Stimulated activated CD8-positive, alpha-beta memory T cell treated with anti-CD3 and anti-CD28 coated beads, Interleukin-4, amount 100 ng/mL, for 24 hours (primary cell): ENCODE measurements at places on chromosomes 1 and 21.

GRCh38 chr1:246418565-246419312 lies 88.3 kb downstream of the SMYD3 start:
- no peak for DNase-seq

DNA sequence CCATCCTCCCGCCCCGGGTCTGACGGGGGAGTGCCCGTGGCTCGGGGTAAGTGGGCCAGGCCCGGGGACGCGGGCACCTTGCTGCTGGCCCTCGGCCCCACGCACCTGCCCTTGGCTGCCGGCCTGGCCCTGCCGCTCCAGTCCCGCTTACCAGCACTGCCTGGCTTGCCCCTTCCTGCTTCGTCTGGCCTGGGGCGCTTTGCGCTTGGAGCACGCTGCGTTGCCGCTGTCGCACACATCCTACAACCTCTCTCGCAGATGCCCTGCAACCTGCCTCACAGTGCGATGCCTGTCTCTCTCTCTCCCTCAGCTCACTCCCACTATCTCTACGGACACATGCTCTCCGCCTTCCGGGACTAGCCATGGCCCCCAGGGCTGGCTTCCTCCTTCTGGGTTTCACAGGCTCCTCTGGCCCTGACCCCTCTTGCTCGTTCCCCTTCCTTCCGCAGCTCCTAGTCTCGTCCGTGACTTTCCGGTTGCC lies 9.7 kb downstream of the MYOG start:
- DNase-seq: no peak

GRCh38 chr1:18629659-18630510 lies 761 bp upstream of the PAX7 start:
- DNase-seq: no peak

DNA sequence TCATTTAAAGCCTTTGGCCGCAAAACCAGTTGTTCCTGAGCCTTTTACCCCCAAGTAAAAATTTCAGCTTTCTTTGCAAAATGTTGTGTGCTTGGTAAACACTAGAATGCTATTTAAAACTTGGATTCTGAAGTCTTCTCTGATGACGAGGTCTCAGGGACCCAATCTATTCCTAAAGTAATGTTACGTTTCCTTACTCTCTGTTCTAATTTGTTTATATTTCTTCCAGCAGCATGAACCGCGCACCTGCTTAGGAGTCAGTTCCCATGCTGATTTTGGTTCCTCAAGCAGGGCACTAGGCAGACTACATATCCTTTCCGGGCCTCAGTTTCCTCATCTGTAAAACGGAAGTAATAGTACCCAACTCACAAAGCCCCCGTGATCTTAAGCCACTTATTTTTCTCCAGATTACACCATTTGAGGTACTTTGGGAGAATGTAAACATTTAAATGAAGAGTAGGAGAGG lies 969 bp upstream of the ALDH4A1 start:
- no peak for DNase-seq

GRCh38 chr21:35491114-35491513 lies 442.0 kb upstream of the RUNX1 start:
- DNase-seq: no peak

DNA sequence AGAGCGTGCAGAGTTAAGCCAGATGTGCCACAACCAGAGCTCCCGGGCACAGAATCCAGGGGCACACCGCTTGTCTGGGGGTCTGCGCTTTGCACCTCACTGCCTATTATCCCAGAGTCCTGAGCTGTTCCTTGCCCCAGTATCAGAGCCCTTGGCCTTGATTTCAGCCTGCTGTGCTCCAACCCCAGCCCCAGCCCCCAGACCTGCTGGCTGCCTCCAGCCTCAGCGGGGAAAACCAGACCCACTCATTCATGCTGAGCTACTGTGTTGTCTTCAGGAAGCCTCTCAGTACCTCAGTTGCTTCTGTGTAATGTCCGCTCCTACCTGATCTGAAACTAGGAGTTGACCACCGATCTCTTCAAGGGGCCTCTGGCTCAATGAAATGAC lies 1.1 kb downstream of the IKBKE start:
- no peak for DNase-seq

GRCh38 chr1:34839526-34840305 lies 19.8 kb downstream of the SMIM12 start:
- DNase-seq: no peak

GRCh38 chr1:196136396-196136795 lies 471.8 kb downstream of the KCNT2 start:
- DNase-seq: no peak

DNA sequence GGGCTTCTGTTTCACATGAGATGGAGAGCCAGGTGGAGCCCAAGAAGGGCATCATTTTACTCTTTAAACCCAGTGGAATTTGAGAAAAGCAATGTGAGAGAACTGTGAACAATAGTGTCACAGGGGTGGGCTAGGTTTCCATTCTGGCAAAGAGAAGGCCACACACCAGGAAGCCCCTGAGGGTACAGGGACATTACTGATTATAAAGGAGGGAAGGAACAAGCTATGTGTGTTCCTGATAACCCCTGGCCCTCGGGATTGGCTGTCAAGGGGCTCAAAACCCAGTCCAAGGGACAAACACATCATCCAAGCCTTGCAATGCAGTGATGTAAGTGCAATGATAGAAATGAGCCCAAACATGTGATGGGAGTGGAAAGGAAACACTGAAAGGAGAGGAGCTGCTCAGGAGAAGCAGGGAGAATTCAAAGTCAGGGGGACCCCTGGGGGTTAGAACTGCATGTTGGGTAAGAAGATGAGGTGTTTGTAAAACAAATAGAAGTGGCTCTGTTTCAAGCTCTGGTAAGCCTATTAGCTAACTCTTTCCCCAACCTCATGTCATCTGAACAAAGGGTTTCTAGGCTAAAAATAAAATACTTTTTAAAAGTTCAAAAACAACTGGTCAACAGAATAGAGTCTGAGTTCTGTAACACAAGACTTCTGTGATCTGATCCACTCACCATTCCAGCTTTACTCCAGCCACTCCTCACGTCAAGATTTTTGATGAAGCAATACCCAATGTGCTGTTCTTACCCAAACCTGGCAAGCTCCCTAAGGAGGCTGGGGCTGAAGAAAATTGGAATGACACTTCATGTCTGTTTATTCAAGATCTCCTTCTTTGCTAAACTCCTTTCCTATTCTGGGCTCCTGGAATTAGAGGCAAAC lies 51.1 kb upstream of the IL12RB2 start:
- DNase-seq: no peak

GRCh38 chr1:9249534-9250410 lies 15.2 kb downstream of the H6PD start:
- DNase-seq: no peak

GRCh38 chr1:115669886-115670285 lies 28.1 kb downstream of the VANGL1 start:
- DNase-seq: no peak

DNA sequence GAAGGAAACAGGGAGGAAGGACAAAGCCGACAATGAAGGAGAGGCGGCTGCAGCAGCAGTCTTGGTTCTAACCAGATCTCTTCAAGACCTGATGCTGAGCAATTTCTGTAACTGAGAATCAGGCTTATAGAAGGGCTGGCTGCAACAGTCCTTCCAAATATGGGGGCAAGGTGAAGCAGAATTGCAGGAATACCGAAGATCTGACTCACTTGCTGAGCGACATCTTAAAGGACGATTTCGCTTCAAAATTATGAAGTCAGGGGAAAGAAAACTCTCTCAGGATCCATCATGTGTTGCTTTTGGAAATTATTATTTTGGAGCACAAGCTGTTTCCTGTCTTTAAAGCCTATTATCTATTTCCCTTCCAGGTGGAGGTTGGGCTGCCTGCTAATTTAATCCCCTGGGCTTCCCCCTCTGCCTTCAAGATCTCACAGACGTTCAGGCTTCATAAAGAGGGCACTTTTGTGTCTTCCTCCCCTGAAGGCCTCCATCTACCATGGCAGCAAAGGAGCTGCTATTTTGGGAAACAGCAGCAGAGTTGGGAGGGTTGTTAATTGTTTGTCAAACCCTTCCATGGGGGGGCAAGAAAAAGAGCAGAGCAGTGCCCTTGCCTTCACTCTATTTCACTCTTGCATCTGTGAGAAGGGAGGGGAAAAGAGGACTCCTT lies 10.8 kb upstream of the IER5 start:
- DNase-seq: no peak

DNA sequence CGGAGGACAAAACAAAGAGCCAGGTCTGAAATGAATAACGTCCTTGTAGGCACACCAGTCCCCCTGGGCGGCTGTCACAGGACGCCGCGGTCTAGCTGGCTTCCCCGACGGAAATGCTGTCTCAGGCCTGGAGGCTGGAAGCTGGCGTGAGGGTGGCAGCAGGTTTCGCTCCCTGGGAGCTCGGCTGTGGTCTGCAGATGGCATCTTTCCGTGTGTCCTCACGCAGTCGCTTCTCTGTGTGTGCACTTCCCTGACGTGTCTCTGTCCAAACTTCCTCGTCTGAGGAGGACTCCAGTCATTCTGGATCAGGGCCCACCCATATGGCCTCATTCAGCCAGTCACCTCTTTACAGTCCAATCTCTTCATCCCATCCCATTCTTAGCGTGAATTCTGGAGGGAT lies 14.2 kb downstream of the TNFRSF14 start:
- DNase-seq: no peak

- DNase-seq: no peak
These were observed 427 bp downstream of the WNT3A start for GRCh38 chr1:228007049-228007800.

DNA sequence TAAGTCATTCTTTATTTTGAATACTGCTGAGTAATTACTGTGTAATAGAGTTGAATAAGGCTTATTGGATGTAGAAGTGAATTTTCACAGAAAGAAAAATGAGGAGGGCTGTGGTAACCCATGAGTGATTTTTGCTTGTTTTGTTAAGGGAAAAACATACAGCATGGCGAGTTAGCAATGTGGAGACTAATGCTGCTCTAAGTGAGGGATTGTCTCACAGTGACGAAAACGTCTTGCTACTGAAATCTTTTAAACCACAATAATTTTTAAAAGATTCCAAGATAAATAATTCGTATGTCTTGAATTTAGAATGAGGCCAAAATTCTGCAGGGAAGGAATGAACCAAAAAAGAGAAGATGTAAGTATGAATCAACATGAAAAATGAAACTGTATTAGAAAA lies 16.2 kb upstream of the PLA2G4A start:
- no peak for DNase-seq

- DNase-seq: no peak
These were observed 19.5 kb downstream of the ETS2 start for GRCh38 chr21:38825269-38825668.

DNA sequence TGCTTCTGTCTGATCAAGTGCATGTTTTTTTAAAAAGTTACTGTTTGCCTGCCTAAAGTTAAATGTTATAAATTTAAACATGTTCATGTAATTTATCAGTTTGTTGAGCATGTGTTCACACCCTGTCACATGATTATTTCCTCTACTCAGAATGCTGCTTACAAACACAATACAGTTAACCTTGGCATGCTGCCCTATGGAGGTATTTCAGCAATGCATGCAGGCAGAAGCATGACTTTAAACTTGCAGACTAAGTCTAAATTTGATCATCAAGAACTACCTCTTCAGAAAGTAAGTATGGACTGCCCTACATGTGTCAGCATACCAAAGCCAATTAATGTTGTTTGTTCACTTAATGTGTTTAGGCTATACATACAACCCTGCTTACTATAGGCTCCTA lies 161.6 kb downstream of the LRRC40 start:
- no peak for DNase-seq

GRCh38 chr1:208107425-208108212 lies 136.6 kb downstream of the PLXNA2 start:
- no peak for DNase-seq

- no peak for DNase-seq
These were observed 5.7 kb downstream of the SLC19A1 start for GRCh38 chr21:45536301-45537081.

GRCh38 chr1:156284112-156284511 lies at the start of gene TMEM79:
Gene TMEM79 (plus strand): TSS chr1:156284325. CDS start chr1:156285227, 902 bp downstream.
- no peak for DNase-seq

GRCh38 chr1:67750691-67751054 lies 65.7 kb downstream of the GADD45A start:
- no peak for DNase-seq

DNA sequence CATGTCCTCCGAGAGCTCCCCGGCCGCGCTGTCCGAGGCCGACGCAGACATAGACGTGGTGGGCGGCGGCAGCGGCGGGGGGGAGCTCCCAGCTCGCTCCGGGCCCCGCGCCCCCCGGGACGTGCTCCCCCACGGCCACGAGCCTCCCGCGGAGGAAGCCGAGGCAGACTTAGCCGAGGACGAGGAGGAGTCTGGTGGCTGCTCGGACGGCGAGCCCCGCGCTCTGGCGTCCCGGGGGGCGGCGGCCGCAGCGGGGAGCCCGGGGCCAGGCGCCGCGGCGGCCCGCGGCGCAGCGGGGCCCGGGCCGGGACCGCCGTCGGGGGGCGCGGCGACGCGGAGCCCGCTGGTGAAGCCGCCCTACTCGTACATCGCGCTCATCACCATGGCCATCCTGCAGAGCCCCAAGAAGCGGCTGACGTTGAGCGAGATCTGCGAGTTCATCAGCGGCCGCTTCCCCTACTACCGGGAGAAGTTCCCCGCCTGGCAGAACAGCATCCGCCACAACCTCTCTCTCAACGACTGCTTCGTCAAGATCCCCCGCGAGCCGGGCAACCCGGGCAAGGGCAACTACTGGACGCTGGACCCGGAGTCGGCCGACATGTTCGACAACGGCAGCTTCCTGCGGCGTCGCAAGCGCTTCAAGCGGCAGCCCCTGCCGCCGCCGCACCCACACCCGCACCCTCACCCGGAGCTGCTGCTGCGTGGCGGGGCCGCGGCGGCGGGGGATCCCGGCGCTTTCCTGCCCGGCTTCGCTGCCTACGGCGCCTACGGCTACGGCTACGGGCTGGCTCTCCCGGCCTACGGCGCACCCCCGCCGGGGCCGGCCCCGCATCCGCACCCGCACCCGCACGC lies 547 bp downstream of the FOXD2 start:
- DNase-seq: no peak

DNA sequence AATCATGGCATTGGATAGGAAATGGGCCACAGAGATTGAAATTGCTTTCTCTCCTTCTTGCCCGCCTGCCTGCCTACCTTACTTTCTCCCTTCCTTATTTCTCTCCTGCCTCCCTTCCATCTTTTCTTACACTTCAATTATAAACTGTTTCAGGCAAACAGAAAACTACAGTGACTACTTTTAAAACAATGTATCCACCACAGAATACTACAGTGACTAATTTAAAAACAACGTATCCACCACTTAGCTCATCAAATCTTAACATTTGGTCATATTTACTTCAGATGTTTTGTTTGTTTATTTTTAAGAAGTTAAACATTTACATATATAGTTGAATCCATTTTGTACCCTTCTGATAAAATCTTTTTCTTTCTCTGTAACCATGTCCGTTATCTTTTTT lies 54.4 kb downstream of the SNRPE start:
- no peak for DNase-seq

DNA sequence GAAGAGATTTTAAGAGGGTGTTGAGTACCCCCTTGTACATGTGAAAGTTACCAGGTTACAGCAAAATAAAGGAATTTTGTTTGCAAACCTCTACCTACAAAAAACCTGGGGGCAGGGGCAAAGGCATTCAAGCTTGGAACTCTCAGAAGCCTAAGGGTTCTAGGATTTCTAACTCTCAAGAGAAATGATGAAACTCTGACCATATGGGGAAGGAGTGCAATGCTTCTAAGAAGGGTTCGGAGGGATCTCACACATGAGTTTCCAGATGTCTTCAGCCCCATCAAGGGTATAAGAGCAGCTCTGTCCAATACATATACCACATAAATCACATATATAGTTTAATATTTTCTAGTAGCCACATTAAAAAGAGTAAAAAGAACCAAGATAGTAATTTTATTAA lies 7.3 kb upstream of the FCGR2A start:
- no peak for DNase-seq

- no peak for DNase-seq
These were observed 30.6 kb upstream of the MCOLN3 start for GRCh38 chr1:85078903-85079302.
